Left renal cortex interstitium (tissue), 4 donors: ENCODE measurements at places on chromosomes 11 and 22. TPM values are rescaled to one million over a fixed set of nuclear protein-coding genes. Genes with fewer than 3 reads are reported as not detected.

- DNase-seq: no peak
These were observed 22.5 kb downstream of the PARVB start for GRCh38 chr22:44046485-44047141.

DNA sequence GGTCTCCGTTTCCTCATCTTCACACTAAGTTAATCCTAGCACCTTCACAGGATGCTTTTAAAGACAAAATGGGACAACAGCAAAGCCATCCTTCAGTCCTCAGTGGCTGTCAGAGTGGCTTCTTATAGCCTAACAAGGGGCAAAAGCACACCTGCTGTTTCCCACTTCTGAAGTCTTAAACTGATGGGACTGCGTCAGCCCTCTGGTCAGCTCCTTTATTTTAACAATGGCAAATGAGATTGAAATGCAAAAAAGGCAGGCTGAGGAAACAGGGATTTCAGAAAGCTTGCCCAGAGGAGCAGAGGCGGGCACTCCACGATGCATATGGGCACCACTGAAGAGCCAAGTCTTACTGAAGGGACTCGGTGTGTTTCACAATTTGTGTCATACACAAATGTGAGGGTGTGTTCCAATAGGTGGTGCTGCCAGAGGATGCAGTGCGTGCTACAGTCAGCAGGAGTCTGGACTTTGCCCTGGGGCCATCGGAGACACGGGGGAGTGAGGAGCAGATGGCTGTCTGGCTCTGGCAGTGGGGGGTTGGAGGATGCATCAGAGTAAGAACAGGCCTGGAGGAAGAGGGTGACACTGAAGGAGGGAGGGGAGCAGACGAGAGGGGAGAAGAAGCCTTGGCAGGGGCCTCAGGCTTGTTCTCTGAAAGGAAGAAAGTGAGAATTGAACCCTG is 47.3 kb downstream of the TENM4 start:
- no peak for DNase-seq

- no peak for DNase-seq
These were observed 160.9 kb downstream of the TBC1D22A start for GRCh38 chr22:46923394-46923793.

The OR5D16 gene
- polyA plus RNA-seq: not detected

The RTCB gene
- polyA plus RNA-seq: 105 TPM

DNA sequence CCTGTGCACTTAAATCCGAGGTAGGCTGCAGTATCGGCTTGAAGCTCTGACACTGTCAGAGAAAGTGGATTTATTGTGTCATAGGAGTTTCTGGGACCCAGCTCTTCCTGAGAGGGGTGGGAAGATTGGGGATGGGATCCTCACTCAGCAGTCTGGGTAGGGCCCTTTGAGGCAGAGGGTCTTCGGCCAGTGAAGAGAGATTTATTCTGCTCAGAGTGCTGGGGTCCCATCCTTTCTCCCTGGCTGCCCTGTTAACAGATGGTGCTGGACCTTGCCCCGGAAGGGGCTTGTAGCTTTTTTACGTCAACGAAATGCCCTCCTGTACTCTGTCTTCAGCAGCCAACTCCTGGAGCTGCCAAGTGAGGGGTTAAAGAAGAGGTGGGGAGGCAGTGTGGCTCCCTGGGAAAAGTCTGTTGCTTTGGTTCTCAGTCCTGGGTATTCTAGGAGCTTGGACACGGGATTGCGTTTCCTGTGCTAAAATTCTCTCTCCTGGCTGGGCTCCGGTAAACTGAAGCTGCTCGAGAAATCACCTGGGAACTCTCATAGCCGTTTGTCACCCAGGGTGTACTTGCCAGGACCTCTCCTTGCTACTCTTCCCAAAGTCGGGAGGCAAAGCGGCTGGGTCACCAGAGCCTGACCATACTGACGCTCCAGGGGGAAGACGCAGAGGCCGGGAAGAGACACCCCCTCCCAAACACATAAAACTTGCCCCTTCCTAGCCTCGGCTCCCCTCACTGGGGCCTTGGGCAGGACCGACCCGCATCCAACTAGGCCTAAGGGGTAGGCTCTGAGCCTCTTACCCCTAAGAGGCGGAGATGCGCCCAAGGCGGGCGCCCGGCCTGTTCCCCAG is 806 bp upstream of the SMDT1 start:
- DNase-seq: no peak

DNA sequence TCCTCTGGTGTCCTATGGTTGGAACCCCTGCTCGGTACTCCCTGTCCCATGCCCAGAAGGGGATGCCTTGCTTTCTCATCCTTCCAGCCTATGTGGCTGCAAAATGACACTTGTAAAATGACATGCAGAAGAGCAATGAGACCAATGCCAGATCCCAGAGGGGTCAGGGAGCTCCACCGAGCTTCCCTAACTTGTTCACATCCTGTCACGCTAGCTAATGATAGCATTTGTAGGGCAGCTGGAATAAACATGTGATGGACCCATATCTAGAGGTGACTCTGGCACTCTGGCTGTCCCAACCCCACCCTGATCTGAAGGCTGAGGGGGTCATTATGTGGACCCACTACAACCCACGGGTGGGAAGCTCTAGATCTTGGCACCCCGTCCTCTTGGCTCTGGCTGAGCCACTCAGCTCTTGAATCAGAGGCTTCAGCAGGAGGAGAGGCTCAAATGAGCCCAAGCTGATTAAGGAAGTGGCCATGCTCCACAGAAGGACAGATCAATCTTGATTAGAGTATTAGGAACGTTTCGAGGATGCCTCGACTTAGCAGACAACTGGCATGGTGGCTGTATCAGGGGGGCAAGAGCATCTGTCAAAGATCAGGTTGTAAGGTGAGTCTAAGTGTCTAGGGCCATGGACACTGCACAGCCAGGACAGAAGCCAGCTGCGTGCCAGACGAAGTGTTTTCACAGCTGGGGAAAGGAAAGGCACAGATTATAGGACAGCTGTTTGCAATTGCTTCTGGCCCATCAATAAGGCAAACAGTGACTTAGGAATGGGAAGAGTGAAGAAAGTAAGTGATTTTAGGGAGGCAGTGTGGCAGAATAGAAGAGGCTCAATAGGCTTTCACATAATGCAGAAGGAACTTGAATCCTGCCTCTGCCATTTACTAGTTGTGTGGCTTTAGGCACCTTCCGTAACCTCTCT is 182.8 kb downstream of the KIRREL3 start:
- no peak for DNase-seq

DNA sequence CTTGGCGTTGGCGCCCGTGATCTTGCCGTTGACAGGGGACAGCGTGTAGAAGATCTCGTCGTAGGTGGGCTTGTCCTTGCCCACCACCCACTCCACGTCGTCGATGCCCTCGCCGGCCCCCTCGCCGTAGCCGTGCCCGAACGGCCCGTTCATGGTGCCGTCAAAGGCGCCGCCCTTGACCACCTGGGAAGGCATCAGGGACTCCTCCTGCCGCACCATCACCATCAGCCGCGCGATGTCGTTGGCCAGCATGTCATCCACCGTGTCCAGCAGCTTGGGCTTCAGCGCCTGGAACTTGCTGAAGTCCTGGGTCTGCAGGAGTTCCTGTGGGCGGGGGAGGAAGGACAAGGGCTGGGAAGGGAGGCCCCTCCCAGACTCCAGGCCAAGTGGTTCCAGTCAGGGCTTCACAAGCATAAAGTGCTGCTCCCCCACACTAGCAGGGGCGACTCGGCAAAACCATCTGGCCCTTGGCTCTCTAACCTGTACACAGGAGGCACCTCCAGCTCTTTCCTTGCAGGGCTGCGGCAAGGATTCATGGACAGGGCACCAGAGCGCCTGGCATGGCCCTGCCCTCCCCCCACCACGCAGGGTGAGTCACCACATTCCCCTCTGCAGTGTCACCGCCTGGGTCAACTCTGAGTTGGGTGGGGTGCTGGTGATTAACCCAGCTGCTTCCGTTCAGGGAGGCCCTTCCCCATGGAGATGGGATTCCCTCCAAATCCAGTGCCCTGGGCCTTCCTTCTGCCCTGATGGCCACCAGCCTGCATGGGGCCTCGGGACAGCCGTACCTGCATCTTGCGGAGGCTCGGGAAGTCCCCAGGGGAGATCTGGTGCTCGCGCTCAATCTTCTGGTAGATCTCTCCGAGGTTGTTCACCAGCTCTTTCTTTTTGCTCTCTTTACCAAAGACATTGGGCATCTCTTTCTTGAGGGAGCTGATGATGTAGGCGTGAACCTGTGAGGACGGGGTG is 10.4 kb upstream of the CDC42BPG start:
- no peak for DNase-seq

The SCGB2A2 gene
- polyA plus RNA-seq: not detected

- no peak for DNase-seq
These were observed 34.8 kb downstream of the IRAG1 start for GRCh38 chr11:10658621-10659338.

DNA sequence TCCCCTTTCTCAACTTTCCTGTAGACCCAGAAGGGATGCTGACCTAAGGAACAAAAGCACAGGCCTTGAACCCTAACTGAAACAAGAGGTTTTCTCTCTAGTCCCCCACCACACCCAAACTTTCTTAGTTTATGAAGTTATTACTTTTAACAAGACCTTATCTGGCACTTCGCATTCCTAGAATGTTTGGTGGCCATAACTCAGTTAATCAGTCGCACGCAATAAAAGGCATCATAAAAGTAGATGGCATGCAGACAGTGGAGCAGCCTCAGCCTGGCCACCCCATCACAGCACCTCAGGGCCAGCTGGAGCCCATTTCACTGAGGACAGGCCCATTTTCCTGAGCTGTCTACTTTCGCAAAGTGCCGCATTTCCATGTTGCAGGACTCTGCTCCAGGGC is 301.9 kb downstream of the OPCML start:
- no peak for DNase-seq

The CDPF1 gene
- 11.9 TPM for polyA plus RNA-seq

GRCh38 chr22:42296381-42296853 is 26.0 kb upstream of the TCF20 start:
- DNase-seq: no peak

The PAMR1 gene
- polyA plus RNA-seq: 4.2 TPM

DNA sequence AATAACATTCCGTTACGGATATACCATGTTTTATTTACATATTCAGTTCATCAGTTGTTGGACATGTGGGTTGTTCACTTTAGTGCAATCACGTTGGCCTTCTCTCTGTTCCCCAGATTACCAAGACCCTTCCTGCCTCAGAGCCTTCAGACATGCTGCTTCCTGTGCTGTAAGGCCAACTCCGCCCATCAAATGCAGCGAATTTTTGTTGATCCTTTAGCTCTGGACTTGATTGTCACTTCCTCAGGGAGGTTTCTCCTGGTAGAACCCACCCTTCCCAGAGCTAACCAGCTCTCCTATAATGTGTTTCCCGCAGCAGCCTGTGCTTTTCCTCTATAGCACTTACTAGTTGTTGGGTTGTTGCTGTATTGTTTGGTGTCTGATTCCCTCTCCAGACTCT is 39.4 kb downstream of the SWAP70 start:
- DNase-seq: no peak

DNA sequence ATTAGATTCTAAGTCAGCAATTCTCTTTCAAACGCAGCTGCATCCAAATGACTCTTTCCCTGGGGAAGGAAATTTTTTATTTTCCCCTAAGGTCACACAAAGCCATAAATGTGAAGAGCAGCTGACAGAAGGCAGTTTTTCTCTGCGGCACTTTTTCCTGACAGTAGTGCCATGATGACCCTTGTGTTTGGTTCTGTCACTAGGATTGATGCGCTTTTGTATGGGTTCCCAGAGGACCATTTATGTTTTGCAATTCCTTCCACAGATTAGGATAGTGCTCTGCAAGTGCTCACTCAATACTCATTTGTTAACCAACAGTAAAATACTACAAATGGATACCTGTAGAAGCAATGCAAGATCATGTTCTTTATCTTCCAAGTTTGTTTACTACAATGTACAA is 359.6 kb upstream of the CTSC start:
- no peak for DNase-seq

DNA sequence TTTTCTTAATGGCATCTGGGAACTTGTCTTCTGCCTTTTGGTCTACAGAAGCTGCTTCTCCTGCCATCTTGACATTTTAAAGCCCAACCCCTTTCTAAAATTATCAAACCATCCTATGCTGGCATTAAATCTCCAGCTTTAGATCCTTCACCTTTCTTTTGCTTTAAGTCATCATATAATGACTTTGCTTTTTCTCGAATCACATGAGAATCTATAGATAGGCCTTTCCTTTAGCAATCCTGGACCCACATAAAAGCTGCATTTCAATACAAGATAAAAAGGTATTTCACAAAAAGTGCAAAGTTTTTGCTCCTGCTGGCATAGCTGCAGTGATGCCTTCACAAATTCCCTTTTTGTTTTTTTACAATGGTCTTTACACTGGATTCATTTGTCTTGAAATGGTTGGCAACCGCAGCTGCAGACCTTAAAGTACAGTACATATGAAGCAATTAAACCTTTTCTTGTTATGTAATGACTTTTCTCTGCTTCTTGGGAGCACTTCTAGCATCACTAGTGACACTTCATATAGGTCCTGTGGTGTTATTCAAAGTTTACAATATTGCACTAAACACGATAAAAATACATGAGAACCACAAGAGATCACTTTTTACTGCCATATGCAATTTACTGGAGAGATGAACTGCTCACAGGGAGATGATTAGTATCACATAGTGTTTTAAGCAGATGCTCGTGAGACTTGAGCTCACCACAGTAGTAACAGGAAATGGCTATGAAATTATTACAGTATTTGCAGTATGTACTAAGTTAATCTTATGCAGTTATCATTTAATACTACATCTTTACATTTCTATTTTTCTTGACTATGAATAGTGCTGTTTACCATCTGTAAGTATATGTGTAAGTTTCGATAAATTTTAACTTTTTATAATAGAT is 41.6 kb downstream of the ACER3 start:
- no peak for DNase-seq

DNA sequence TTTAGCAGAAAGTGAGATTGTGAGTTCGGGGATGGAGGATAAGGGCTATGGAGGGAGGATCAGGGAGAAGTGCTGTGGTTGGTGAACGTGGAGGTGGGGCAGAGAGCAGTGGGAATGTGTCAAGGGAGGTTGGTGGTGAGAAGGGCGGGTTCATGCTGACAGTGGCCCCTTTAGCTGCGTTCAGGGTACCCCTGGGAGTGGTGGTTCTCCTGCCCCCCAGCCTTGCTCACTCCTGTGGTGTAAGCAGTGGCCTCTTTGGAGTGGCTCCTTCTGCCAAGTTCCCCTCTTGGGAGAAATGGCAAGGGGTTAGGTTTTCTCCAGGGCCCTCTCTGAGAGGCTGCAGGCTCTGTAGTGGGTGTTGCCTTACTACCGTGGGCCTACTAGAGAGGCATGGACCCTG is 16.1 kb upstream of the NECTIN1 start:
- no peak for DNase-seq

DNA sequence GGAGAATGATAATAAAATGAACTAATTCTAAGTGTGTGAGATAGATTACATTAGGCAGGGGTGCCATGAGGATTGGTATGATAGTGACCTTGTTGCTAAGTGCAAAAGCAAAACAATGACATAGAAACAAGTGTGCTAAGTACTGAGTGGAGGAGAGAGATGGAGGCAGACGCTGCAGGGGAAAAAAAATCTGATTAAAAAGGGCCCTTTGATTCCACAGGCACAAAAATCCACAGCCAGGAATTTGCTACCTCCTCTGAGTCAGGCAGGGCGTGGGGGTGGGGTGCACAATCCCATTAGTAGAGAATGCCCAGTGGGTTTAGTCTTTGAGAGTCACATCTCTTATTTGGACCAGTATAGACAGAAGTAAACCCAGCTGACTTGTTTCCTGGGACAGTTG is at the start of gene CNTF:
TSS of gene CNTF (plus strand) at position 322 of the 400 bp plus-strand sequence. CDS start 88 bp downstream, outside the sequence.
- DNase-seq: no peak

The TRIM48 gene
- not detected for polyA plus RNA-seq

The XKR3 gene
- polyA plus RNA-seq: not detected

The CNIH2 gene
- polyA plus RNA-seq: 3.3 TPM
